Eye (tissue), 1 donor: ENCODE measurements at places on chromosomes 2 and 18.

DNA sequence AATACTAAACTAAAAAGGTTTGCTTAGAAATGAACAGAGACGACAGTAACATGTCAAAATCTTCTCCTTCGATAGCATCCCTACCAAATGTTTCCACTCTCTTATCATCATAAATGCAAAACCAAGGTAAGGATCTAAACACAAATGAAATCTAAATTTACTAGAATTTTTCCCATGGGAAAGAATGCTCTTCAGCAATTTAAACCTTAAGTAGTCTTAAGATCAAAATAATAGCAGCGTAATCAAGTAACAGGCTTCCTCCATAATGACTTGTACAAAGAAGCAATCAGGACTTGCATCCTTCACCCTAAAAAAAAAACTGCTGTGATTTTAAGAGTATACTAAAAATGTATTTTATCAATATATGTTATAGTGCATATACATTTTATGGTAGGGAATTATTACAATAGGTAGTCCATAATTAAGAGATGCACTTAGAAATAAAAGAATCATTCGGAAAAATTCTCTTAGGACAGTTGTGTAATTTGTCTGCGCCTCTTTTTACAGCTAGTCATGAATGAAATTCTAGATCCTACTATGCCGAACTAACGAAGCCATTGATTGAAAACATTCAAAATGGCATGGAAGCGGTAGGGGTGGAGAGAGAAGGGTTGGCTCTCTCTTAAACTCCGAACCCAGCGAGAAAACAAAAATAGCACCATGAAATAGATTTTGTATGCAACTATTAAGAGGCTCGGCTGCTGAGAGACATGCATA lies 1.3 kb downstream of the PGAP1 start:
- peak; percentile 52 for DNase-seq

GRCh38 chr2:239803766-239804115 lies 221.4 kb downstream of the NDUFA10 start:
- no peak for DNase-seq

GRCh38 chr2:148654435-148654834 lies 9.9 kb downstream of the EPC2 start:
- no peak for DNase-seq

DNA sequence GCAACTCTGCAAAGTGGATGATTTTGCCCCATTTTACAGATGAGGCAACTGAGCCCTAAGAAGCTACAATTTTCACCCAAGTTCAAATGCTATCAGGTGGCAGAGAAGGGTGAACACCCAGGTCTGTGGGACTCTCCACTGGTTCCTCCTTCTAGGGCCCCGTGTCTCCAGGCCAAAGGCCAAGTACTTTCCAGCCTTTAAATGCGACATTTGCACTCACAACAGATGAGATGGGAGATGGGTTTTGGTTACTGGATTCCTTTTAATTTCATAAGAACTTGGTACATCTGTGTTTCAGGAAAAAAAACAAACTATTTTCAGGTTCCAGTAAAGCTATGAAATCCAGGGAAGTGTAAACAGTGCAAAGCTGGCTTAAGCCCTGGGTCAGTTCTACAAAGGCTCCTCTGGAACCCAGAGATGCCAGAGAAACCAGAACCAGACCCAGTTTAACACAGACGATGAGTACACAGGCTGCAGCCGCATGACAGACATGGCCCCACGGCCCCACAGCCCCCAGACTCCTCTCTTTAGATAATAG lies 361.7 kb downstream of the ANAPC1 start:
- no peak for DNase-seq
